ENCODE measurements at places on chromosomes 4 and X.

DNA sequence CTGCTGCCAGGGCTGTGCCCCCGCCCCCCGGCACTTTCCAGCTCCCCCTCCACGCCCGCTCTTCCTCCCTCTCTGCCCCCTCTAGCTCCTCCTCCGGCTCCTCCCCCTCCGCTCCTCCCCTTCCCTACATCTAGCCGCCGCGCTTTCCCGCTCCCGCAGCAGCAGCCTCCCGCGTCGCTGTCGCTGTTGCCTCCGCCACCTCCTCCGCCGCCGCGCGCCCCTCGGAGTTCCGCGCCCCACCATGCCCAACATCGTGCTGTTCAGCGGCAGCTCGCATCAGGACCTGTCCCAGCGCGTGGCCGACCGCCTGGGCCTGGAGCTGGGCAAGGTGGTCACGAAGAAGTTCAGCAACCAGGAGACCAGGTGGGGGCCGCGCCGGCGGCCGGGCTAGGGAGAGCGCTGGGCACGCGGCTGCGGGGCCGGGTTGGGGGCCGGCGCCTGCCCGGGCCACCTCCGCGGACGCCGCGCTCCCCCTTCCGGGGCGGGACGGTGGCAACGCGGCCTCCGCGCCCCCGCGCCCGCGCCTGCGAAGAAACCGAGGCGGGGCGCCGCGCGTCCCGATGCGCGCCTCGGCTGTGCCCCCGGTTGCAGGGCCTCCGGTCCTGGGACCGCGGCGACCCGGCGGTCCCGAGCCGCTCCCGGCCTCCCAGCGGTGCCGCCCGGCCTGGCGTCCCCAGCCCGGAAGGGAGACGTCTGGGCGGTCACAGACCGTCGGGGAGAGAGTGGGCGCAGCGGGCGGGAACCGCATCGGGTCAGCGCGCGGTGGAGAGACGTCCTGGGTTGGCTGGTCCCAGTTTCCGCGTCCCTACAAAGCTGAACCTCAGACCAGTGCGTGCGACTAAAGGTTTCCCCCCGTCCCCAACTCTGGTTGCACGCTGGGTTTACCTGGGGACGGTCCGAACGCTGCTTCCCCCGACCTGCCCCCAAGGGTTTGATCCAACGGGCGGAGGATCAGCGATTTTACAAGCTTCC, at the start of gene PRPS2:
Gene PRPS2, plus strand, starts transcription at position 156 of the 972 bp plus-strand sequence. Its CDS starts 86 bp downstream, at position 242.
- DNase-seq: peak; percentile 32

- DNase-seq: no peak
These were observed 61.7 kb downstream of the SLIT2 start for GRCh38 chr4:20313237-20314030.

- no peak for DNase-seq
These were observed 263.6 kb upstream of the CTSO start for GRCh38 chr4:156217236-156217635.

DNA sequence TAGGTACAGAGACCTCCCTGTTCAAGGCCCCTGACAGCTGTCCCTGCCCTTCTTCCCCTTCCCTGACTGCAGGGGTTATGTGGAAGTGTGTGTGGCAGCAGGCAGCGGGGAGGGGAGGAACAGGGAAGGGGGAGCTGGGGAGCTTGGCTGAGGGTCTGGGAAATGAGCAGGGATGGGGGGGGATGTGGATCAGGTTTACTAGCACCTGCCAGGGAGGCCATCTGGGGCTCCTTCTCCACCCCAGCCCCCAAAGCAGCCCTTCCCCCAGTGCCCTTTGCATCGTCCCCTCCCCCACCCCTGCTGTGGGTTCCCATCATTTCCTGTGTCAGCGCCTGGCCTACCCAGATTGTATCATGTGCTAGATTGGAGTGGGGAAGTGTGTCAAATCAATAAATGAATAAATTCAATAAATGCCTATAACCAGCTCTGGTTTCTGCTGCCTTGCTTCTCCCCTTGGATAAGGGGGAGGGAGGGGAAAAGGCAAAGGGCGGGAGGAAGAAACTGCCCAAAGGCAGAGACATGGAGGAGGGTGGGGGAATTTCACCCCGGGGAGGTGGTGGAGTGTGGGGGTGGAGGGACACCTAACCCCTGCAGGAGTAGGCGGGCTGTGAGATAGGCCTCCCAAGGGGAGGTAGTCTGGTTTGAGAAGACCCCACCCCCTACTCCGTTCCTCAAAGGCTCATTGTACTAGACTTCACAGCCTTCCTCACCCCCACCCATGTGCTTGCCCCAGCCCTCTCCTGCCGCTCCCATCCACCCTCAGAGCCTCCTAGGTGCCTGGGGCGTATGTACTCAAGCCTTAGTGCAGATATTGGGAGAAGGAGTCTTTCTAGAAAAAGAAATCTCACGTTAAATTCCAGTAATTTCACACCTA, 3.2 kb downstream of the CXorf65 start:
- no peak for DNase-seq

GRCh38 chrX:49106930-49107329, 16.6 kb downstream of the GPKOW start:
- no peak for DNase-seq

DNA sequence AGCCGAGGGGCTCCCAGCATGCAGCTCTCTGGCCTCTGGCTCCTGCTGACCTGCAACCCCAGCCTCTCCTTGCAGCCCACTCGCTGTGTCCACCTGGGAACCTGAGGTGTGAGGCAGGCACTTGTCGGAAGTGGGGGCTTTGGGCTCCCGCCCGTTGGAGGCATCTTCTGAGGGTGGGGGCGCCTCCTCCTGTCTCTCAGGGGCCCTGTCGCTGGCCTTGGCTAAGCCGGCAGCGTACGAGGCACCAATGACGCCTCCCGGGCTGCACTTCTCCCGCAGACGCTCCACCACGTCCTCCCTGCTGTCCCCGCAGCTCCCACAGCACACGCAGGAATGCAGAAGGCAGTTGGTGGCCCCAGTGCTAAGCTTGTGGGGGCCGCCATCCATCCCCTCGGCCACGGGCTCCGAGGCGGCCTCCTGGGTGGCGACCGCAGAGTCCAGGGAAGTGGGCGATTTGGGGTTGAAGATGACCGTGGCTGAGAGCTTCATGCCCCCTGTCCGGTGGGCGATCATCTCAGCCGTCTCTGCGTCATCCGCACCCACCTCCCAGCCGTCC, 42.5 kb upstream of the MXD4 start:
- no peak for DNase-seq

DNA sequence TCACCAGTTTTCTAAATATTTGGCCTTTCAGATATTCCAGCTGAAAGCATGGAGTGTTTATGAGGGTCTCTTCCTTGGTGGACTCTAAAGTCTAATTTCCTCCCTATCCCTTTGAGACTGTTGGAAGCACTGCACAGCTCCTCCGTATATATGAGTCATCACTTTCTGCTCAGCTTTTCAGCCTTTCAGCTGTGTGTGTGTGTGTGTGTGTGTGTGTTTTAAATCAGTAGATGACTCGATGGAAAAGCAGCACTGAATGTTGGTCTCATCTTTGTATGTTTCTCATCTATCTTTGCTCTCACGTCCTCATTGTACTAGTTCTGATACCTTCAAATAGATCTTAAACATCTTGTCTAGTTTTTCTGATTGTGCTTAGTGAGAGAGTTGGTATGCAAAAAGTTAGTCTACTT, 81.6 kb downstream of the ZFX start:
- no peak for DNase-seq

DNA sequence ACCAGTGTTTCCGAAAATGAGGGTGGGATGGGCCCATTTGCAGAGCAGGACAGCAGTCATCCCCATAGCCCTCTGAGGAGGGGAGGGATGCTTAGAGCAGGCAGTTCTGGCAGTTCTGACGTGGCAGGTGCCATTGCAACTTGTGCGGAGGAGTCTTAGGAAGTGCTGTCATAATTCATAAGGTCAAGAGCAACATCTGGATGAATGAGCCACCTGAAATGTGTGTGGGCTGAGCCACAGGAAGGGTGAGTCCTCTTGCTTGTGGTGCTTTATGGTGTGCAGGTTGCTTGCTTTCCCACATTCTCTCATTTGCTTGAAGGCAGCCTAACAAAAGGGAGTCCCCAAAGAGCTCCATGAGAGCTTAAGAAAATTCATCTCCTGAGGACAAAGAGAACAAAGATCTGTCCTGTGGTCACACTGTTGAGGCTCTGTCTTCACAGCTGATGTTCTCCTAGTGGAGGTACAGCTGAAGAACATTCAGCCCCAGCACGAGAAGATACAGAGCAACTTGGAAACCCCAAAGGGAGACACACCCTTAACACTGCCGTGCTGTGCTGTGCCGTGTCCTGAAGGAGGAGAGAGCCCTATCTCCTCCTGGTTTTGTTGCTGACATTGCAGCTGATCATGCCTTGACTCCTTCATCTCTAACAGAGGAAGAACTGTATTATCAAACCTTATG, 60.3 kb downstream of the DLG3 start:
- no peak for DNase-seq

DNA sequence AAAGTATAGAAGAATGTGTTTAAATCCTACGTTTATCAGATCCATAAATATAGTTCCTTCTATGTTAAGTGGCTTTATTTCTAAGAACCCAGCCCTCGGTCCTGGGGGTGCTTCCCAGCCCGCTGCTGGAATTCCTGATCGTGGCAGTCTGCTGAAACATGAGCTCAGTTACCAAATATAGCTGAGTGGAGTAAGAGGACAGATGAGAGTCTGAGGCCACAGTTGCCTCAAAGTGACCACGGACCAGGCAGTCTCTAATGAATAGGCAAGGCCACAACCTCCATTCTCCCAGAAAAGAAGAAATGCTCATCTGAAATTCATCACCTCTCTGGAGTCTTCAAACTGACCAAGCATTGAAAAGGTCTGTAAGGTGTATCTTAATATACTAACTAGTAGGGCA, at the start of gene PALLD:
Gene PALLD, plus strand, starts transcription at position 219 of the 400 bp plus-strand sequence.
- no peak for DNase-seq

GRCh38 chr4:80539190-80539589, 203.7 kb downstream of the CFAP299 start:
- no peak for DNase-seq

GRCh38 chr4:121758925-121759568, 5.9 kb downstream of the SMIM43 start:
- no peak for DNase-seq

- no peak for DNase-seq
These were observed 122.0 kb downstream of the CORIN start for GRCh38 chr4:47715716-47716416.

GRCh38 chr4:74423104-74423503, 21.8 kb upstream of the AREG start:
- no peak for DNase-seq

Measured in stimulated activated CD8-positive, alpha-beta memory T cell treated with anti-CD3 and anti-CD28 coated beads, Interleukin-4, amount 100 ng/mL, for 1 hour (primary cell).